ENCODE measurements at places on chromosomes 5 and 9.

- no peak for DNase-seq
Measured at GRCh38 chr9:117733465-117733864, 29.3 kb downstream of the TLR4 start.

- no peak for DNase-seq
Measured at GRCh38 chr5:29853711-29854220, 1339.7 kb upstream of the CDH6 start.

GRCh38 chr9:34514816-34515215, 8.0 kb downstream of the ENHO start:
- DNase-seq: no peak

DNA sequence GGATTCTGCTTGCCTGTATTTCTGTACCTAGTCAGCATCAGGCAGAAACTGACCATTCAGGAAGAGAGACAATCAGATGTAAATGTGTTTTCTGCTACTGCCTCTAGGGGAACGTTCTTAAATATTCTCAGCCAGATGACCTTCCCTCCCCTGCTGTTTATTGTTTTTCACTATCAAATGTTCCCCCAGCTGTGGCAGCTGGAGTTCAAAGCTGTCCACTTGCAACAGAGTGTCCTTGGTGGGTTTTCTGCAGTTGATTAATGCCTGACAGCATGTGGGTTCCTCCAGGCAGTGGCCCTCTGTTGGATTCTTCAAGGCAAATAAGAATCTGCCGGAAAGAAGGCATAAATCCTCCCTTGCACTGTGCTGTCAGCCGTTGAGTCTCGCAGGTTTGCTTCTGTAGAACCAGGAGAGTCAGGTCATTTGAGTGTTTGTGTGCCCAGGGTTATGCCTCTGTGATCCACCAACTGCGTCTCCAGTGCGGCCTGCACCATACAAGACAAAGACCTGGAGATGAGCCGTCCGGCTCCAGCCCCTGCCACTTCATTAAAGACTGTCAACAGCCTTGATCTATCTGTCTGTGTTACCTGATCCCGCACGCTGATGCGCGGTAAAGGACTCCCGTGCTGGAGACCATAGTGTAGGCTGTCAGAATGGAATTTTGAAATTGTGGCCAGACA, 203.4 kb downstream of the GADD45G start:
- no peak for DNase-seq

DNA sequence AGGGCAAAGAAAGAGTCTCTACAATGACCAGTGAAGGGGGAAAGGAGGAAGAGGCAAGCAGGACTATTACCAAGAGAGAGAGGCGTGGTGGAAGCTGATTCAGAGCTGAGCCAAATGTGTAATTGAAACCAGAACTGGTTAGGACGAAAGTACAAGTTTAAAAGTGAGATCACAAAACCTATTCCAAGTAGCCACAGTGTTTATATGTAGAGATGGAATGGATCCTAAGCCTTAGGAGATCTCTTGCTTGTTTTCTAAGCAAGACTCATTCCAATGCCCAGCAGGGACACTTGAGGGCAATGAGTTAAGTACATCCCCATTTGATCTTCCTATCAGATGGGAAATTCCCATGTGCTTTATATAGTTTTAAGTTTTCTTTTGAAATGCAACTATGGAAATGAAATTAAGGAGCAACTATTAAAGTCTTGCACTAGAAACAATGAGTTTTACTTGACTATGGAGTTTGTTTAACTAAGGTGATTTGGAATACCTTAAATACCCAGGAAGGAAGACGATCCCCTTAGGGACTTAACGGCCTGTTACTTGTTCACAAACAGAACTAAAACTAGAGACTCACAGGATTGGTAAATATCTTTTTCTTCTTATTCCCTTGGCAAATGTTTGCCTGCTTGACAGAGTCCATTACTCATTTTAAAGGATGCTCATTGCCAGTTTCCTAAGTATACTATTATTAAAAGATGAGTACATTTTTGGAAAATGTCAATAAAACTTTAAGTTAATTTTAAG, 51.1 kb upstream of the SNX2 start:
- no peak for DNase-seq

GRCh38 chr9:655875-656274, 185.6 kb upstream of the DMRT1 start:
- no peak for DNase-seq

GRCh38 chr5:90093751-90094485, 315.6 kb downstream of the CETN3 start:
- DNase-seq: no peak

DNA sequence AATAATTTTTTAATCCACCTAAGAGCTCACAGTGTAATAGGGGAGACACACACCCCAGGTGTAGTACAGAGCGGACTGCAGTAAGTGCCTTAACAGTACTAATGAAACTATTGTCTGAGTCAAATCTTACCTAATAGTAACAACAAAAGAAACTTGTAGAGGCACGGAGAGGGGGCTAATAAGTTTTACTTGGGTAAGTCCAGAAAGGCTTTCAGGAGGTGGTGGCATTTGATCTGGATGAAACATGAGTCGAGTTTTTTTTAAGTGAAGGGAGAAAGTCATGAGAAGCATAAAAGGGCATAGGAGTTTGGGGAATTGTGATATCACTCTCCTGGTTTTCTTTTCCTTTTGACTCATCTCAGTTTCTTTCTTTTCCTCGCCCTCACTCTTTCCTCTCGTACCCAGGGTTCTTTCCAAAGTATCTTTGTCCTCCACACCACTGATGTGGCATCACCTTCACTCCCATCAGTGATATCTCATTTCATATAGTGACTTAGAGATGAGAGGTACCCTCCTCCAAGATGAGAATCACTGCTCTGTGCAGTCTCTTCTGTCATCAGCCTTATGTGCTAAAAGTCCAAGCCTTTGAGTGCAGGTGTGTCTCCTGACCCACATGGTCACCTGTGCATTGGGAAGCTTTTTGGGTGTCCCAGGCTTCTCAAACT, 2.0 kb downstream of the CTNNA1 start:
- DNase-seq: peak; percentile 45

GRCh38 chr5:138968601-138969000, 93.5 kb upstream of the LRRTM2 start:
- DNase-seq: no peak

- DNase-seq: peak; percentile 39
Measured at GRCh38 chr5:50958852-50959457, 292.5 kb downstream of the PARP8 start.
